H4 (cell line): ENCODE measurements at places on chromosomes 3 and 15. TPM values are rescaled to one million over a fixed set of nuclear protein-coding genes. Genes with fewer than 3 reads are reported as not detected.
A peak's percentile ranks its signal among the peaks of the same experiment; 100 is the strongest.

DNA sequence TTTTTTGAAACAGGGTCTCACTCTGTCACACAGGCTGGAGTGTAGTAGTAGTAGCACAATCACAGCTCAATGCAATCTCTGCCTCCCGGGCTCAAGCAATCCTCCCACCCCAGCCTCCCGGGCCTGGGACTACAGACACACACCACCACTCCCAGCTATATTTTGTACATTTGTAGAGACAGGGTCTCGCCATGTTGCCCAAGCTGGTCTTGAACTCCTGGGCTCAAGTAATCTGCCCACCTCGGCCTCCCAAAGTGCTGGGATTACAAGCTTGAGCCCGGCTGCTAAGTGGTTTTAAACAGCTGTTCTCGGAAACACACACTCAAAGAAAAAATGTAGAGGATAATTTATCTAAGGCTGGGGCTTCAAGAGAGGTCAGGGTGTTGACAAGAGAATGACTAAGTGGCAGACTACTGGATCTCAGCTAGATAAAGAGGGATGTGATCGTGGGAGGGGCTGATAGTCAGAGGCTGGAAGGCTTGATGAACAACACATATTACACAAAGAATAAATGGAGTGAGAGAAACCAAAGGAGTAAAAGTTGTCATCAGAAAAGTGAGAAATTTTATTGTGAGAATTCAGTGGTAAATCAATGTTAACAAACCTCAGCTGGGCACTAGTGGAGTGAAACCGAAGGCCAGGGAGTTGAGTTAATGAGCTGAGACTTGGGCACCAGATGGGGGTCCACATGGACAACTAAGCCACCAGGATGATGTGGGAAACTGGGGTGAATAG, 6.7 kb downstream of the CCR5AS start:
- DNase-seq = no peak

- no peak for DNase-seq
Measured at GRCh38 chr15:31367730-31368344, 41.2 kb downstream of the KLF13 start.

The KLHL6 gene
- not detected in 2 replicates for total RNA-seq

GRCh38 chr3:123092243-123092642, 25.4 kb downstream of the PDIA5 start:
- no peak for DNase-seq

GRCh38 chr3:185711255-185711870, 113.5 kb downstream of the IGF2BP2 start:
- no peak for DNase-seq

GRCh38 chr3:32448686-32449474, 53.8 kb downstream of the CMTM6 start:
- no peak for DNase-seq

DNA sequence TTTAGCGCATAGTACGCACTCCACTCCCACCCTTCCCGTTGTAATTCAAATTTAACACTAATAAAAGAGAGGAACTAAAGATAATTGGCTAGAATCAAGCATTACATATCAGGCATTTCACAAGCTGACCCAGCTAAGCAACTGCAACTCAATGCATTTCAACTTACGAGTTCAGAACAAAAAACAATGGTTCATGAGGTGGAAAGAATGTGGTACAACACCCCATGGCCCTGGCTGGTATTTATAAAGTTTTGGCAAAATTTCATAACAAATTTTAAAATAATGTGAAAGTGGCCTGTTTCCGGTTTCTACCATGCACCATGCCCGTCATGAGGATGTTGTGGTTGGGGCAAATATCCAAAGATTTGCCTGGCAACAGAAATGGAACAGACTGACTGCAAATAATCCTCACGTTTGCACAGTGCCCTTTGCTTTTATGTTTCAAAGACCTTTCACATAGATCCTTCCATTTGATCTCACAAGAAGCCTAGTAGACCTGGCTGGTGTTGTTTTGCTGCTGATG, 455.3 kb upstream of the NR2F2 start:
- DNase-seq = peak; percentile 57

GRCh38 chr3:42130007-42130328, 38.8 kb downstream of the TRAK1 start:
- DNase-seq = no peak

DNA sequence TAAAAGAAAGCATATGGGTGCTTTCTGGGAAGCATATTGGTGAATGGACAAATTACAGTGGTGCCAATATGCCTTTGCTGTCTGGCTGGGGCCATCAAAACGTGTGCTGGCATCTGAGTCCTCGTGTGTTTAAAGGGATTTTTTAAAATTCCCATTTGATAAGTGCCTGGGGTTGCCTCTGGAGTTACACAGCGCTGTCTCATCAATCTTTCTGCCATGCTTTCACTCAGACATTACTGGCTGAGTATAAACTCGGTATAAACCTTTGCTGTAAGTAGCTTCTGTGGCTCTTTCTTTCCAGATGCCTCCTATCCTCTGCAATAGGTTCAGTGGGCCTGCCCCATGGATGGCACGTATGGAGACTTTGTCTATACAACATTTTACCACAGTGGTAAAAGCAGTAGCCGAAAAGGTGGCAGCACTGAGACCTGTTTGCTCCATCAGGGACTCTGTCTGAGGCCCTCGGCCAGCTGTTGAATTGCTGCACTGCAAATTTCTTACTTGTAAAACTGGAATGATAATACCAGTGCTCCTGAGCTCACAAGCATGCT, 195.5 kb downstream of the LPP start:
- DNase-seq = peak; percentile 29

- DNase-seq = no peak
Measured at GRCh38 chr3:178948546-178948945, 123.1 kb downstream of the ZMAT3 start.

The LRTM1 gene
- total RNA-seq = not detected in 2 replicates

The FBXL22 gene
- not detected in 2 replicates for total RNA-seq

- no peak for DNase-seq
Measured at GRCh38 chr15:93895976-93896770, 335.2 kb upstream of the MCTP2 start.

The LYZL4 gene
- not detected in 2 replicates for total RNA-seq

GRCh38 chr3:37198996-37199395, 24.6 kb upstream of the LRRFIP2 start:
- no peak for DNase-seq

GRCh38 chr3:4421121-4421520, 45.9 kb downstream of the SUMF1 start:
- peak; percentile 63 for DNase-seq

- DNase-seq = peak; percentile 86
Measured at GRCh38 chr3:136802481-136802996, 16.4 kb upstream of the SLC35G2 start.

GRCh38 chr3:188402229-188402628, 248.3 kb downstream of the LPP start:
- no peak for DNase-seq

- no peak for DNase-seq
Measured at GRCh38 chr3:77222701-77223100, 182.8 kb downstream of the ROBO2 start.

GRCh38 chr15:58738046-58738707, 11.3 kb downstream of the ADAM10 start:
- no peak for DNase-seq

DNA sequence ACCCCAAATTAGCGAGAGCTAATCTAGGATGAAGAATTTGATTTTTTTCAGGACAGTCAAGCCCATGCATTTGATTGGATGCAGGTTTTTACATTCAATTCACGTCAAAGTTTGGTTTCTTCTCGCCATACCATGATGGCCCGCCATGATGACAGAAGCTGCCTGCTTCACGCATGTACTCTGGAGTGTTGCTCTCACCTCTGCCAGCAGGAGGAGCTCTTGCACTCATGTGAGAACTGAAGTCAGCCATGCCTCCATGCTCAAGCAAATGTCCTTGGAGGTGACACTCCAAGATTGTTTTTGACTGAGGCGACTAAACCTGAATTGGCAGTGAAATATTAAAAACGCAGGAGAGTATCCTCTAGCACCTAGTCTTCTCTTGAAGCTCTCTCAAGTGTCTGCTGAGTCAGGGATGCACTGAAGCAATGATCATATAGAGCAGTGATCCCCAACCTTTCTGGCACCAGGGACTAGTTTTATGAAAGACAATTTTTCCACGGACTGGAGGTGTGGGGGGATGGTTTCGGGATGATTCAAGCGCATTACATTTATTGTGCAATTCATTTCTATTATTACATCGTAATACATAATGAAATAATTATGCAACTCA, 120.9 kb downstream of the SAMMSON start:
- peak; percentile 74 for DNase-seq

The NTRK3 gene
- total RNA-seq = 0.04 TPM in 1 of 2 replicates, not detected in the other

DNA sequence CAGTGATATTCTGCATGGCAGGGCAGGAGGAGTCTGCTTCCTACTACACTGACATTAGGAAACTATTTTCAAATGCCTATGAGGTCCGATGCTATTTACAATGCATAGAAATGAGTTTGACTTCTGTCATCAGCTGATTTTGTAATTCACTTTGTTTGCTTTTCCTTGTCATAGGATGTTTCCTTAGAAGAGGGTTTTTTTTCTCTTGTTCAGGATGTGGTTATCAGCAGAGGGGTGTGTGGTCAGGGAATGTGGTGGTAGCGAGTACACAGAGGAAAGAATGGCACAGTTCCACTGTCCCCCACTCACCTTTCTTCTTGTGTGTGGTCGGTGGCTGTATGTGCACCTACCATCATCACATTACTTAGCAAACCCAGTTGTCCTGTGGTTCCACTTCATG, 231.5 kb downstream of the LRTM1 start:
- DNase-seq = peak; percentile 66

The GOLGA8G gene
- 0.16 TPM in 1 of 2 replicates, not detected in the other for total RNA-seq

GRCh38 chr15:55116636-55117035, 80.1 kb downstream of the RSL24D1 start:
- DNase-seq = no peak

DNA sequence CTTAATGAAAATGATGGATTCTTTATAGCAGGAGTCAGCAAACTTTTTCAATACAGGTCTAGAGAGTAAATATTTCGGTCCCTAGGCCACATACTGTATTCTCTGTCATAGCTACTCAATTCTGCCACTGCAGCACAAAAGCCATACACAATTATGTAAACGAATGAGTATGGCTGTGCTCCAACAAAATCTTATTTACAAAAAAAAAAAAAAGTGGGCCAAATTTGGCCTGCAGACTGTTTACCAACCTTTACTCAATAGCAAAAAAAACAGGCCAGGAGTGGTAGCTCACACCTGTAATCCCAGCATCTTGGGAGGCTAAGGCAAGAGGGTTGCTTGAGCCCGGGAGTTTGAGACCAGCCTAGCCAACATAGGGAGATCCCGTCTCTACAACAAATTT, 41.1 kb downstream of the TTBK2 start:
- no peak for DNase-seq

The PTPRG gene
- total RNA-seq = 15.7 and 16.1 TPM in 2 replicates

DNA sequence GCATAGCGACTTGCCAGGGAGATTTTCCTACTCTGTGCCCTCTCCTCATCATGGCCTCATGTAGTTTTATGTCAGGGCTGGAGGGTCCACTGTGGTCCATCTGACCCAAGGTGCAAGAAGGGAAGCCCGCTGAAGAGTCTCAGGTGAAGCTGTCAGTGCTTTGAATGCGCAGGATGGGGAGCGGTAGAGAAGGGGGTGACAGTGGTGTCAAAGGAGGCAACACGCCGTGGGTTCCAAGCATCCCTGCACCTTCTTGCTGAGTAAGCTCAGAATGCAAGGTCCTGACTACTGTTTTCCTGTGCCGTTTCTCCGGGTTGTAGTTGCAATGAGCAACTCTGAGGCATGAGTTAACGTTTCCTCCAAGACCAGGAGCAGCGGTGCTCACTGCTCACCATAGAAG, 44.9 kb upstream of the RAB6B start:
- no peak for DNase-seq

GRCh38 chr3:133188996-133189395, 150.8 kb downstream of the TMEM108 start:
- no peak for DNase-seq

The ALS2CL gene
- total RNA-seq = 0.25 and 0.39 TPM in 2 replicates

GRCh38 chr15:64622410-64623260, 152.8 kb downstream of the RBPMS2 start:
- no peak for DNase-seq

DNA sequence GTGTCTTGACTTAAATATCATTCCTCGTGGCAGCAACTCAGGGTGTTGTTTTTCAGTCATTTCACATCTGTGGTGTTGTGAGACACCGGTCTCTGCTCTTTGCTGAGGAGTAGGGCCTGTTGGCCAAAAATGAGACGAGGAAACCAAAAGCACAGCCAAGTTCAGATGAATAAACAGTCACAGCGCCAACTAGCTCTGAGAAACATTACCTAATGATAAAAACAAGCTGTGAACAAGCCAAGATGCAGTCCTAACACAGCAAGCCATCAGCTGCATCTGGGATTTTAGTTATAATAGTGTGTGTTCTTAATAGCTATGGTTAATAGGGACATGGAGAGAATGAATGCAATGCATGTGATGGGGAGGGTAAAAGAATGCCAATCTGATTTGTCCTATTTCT, 843.4 kb upstream of the DPPA4 start:
- no peak for DNase-seq

- no peak for DNase-seq
Measured at GRCh38 chr3:116449546-116450350, 4.5 kb upstream of the LSAMP start.

GRCh38 chr3:161163297-161163696, 57.8 kb upstream of the NMD3 start:
- DNase-seq = peak; percentile 98

The LDHAL6B gene
- not detected in 2 replicates for total RNA-seq

The SYNPR gene
- not detected in 2 replicates for total RNA-seq

The CAMKV gene
- total RNA-seq = not detected in 2 replicates

The C3orf22 gene
- total RNA-seq = not detected in 2 replicates

- DNase-seq = peak; percentile 84
Measured at GRCh38 chr15:69578787-69579583, 126.4 kb downstream of the RPLP1 start.

DNA sequence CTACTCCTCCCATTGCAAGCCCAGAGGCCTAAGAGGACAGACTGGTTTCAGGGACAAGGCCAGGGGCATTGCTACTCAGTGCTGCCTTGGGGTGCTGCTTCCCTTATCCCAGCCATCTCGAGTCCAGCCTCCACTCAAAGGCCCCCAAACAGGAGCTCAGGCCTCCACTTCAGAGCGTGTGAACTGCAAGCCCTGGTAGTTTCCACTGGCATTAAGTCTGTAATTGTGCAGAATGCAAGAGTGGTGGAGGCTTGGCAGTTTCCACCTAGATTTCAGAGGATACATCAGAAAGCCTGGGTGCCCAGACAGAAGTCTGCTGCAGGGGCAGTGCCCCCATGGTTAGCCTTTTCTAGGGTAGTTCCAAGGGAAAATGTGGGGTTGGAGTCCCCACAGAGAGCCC, 192.8 kb upstream of the ST8SIA2 start:
- no peak for DNase-seq

The MINAR1 gene
- 0.72 and 1.3 TPM in 2 replicates for total RNA-seq

DNA sequence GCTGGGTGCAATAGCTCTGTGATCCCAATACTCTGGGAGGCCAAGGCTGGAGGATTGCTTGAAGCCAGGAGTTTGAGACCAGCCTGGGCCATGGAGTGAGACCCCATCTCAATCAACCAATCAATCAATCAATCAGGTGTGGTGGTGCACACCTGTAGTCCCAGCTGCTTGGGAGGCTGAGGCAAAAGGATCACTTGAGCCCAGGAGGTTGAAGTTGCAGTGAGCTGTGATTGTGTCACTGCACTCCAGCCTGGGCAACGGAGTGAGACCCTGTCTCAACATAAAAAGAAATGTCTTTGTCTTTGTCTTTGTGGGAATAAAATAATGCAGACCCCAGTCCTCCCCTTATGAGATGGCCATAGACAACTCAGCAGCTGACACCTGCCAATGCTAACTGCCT, 34.9 kb upstream of the TLE3 start:
- DNase-seq = no peak
